ENCODE measurements at places on chromosomes 7 and 10. TPM values are rescaled to one million over a fixed set of nuclear protein-coding genes. Genes with fewer than 3 reads are reported as not detected.

ZNF425 gene
- 1.4 TPM for total RNA-seq

CELF2 gene
- total RNA-seq = 36.1 TPM

MPLKIP gene
- total RNA-seq = 34.7 TPM

DNA sequence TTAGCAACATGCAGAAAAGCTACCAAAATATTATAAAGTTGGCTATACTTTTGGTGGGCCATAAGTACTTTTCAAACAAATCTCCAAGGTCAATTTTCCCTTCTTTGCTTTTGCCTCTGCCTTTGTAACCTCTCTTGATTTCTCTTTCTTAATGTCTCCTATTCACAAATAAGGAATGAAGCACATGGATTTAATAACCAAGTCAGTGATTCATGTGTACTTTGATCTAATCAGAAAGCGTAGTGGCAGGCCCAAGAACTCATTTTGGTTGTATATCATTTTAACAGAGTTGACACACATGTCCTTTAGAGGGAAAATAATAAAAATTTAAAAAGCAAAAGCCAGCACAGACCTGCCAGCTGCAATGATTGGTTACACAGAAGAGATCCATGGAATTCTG, 93.7 kb downstream of the FZD1 start:
- no peak for DNase-seq

GRCh38 chr10:87771871-87772500, 46.0 kb downstream of the ATAD1 start:
- DNase-seq = no peak

- DNase-seq = no peak
Measured at GRCh38 chr10:83945982-83946718, 193.2 kb upstream of the GHITM start.

GRCh38 chr7:115822380-115822779, 208.2 kb downstream of the TFEC start:
- no peak for DNase-seq

Data from mucosa of descending colon (tissue), 3 donors.